ENCODE measurements at places on chromosomes 7 and 10. TPM values are rescaled to one million over a fixed set of nuclear protein-coding genes. Genes with fewer than 3 reads are reported as not detected.

The SLC18A3 gene
- total RNA-seq, result not detected

The NMT2 gene
- 23.4 TPM for total RNA-seq

The ZNF716 gene
- not detected for total RNA-seq

The TRIM74 gene
- total RNA-seq, result not detected

The KAZALD1 gene
- 2.3 TPM for total RNA-seq

The PODXL gene
- 44.6 TPM for total RNA-seq

The KIAA1217 gene
- total RNA-seq, result 1.9 TPM

The CPN1 gene
- total RNA-seq, result 0.28 TPM

The LGI1 gene
- total RNA-seq, result not detected

The TMEM196 gene
- not detected for total RNA-seq

The ATG9B gene
- total RNA-seq, result 0.55 TPM

The LDB3 gene
- total RNA-seq, result 0.06 TPM

The GALNT17 gene
- total RNA-seq, result not detected

The AGBL3 gene
- total RNA-seq, result 1.2 TPM

The NUTM2A gene
- total RNA-seq, result 0.05 TPM

The GPR85 gene
- not detected for total RNA-seq

The TAS2R3 gene
- not detected for total RNA-seq

The GLI3 gene
- 0.09 TPM for total RNA-seq

The CDHR1 gene
- total RNA-seq, result 0.14 TPM

The CPED1 gene
- total RNA-seq, result not detected

The PILRB gene
- 26.6 TPM for total RNA-seq

The FOXI2 gene
- not detected for total RNA-seq

Data from A549 treated with ZK216348 at 1 μM for 4 hours (cell line).